ENCODE measurements at places on chromosomes 5 and 9. TPM values are rescaled to one million over a fixed set of nuclear protein-coding genes. Genes with fewer than 3 reads are reported as not detected.
A peak's percentile ranks its signal among the peaks of the same experiment; 100 is the strongest.

The AGXT2 gene
- 0.20 TPM for total RNA-seq

The LCN9 gene
- total RNA-seq, result not detected

The LCN12 gene
- not detected for total RNA-seq

The PHF24 gene
- not detected for total RNA-seq

The FOXD4L3 gene
- total RNA-seq, result not detected

The SMARCA2 gene
- 69.5 TPM for total RNA-seq

DNA sequence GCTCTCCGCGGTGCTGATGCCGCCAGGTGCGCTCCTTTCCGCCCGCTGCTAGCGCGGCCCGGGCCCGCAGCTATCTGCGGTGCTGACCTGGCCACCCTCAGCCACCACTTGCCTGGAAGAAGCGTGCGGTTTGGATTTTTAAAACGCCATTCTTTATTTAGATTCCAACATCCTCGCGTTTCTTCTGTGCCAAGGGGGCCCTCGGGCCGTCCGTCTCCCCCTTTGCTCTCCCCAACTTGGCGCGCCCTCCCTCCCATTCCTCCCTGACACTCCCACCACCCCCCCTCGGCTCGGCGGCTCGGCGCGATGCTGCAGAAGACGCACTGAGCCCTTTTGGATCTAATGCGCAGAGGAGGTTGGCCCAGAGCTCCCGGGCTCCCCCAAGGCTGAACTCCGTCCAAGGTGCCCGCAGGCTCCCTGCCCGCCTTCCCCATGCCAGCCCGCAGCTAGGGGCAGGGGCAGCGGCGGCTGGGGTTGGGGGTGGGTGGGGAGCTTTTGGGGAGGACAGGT is at the start of gene BARHL1:
Gene BARHL1, plus strand, starts transcription at position 331 of the 510 bp plus-strand sequence. CDS start 192 bp downstream, outside the sequence.
- DNase-seq, result no peak

DNA sequence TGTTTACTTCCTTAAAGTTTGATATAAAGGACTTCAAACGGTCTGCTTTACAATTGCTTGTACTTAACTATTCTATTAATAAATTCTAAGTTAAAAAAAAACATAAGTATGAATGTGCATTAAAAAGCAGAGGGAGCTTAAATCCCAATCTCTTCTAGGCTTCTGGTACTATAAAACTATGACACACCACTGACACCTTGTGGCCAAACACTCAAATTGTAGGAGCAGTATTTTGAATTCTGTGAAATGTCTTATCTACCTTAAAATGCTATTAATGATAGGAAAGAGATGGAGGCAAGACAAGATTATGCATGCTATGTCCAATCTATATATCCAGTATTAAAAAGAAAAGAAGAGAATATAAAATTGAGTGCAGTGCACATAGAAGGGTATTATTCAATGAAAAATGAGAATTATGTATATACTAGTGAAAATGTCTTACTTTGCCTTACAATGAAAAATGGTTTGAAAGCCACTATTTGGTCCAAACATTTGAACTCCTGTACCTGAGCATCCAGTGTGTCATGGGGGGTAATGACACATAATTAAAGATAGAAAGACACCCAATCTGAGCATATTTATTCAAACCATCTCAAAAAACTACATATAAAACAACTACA is 87.6 kb downstream of the ERP44 start:
- no peak for DNase-seq

GRCh38 chr5:55773057-55773456 is 35.2 kb downstream of the DDX4 start:
- DNase-seq, result no peak

DNA sequence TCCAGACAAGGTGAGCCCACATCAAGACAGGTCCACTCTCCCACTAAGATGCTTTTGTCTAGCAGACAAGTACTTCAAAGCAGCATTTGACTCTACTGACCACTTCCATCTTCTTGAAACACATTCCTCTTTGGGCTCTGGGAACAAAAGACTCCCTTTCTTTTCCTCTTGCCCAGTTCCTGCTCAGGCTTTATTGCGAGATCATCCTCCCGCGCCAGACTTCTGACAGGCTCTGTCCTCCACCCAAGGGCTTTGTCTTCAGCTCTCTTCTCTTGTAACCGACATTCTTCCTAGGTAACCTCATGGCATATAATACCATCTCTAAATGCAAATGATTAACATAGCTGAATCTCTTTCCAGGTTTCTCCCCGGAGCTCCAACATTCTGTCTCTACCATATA is 85.8 kb downstream of the NUDT12 start:
- no peak for DNase-seq

DNA sequence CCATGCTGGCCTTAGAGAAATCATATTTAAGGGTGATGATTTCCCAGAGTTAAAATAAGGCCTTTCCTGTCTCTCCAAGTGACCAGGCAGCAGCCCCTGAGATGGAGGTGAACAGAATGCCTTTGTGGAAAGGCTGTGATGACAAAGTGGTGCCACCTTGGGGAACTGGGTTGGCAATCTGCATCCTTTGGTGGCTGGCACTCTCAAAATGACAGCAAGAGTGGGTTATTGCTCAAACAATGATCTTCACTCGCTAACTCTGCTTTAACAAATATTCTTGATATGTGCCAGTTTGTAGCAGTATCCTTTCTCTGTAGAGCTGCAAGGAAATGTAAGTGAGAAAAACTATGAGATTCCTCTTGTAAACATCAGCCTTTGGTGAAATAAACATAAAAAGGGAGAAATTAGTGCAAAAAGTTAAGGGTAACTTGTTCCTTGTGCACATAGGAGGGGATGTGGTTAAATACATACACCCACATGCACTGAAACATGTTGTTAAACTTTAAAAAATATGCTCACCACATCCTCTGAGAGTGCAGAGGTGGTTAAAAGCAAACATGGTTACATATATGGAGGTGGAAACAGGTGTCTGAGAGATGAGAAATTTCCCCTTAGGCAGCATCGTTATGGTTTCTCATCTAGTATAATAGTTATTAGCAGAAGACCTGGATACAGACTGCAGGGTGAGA is 373.4 kb upstream of the CTNND2 start:
- no peak for DNase-seq

DNA sequence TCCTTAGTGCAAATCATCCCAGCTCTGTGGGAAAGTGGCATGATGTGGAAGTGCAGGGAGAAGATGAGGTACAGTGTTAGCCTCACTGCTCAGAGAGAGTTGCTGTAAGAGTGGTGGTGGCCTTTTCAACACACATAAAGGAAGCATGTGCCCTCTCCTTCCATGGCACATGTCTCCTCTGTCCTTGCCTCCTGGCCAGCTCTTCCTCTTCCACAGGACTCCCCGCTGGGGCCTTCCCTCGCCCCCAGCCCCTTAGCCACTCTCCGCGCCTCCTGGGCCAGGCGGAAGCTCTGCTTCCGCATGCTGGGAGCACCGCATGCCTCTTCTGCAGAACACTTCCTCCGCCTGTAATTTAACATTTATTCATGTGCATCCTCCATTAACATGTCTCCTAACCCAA is 4.8 kb upstream of the KCNMB1 start:
- no peak for DNase-seq

GRCh38 chr9:136532799-136533774 is 12.8 kb downstream of the NOTCH1 start:
- DNase-seq, result no peak

DNA sequence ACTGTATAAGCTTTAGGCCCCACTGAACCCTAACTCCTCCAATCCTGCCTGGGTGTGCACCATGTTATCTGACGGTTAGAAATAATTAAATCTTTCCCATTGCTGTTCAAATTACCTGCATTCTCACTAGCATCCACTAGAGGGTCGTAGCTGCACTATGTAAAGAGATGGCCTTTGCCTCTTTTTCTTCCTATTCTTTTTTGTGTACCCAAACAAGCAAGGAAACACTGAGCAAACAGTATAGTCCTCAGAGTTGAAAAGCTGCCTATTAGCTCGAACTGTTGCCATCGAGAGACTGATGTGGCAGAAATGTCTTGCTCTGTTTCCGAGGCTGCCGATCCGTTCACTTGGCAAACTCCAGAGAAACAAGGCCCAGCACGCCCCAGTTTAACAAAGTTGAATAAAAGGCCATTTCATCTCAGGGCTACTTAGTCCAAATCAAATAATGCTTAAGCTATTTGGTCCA is 163.8 kb upstream of the TRPM3 start:
- DNase-seq, result no peak

GRCh38 chr9:4435197-4435596 is 55.1 kb upstream of the SLC1A1 start:
- DNase-seq, result no peak

DNA sequence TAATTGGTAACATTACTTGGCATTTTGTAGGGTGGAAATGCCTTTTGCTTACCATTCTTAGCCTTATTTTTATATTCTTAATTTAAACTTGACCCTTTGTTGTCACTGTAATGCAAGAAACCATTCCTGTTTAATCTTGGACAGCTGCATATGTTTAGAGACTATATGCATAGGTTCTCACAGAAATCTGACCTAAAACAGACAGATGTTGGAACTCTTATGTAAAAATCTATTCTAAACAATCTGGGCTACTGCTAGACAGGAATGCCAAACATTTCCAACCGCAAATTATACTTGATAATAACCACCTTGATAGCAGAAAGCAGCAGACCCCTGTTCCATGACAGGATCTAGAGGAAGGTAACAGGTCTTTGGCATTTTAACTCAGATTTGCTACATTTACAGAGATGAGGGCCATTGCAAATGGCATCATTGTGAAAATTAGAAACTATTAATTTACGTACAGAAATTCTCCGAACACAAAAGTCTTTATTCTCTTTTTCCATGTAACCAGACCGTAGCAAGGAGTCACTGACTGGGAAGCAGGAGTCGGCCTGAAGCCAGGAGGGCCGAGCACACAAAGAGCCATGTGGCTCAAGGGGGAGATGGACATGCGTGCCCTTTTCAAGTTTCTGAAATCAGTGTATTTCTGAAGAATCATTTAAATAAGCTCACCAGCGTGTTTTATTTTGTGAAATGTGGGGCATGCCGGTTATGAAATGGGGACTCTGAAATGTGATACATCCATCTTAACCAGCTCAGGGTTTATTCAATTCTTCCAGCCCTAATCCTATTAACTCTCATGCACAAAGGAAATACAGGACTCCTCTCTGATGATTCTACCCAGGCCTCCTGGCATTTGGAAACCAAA is 139.3 kb downstream of the AOPEP start:
- DNase-seq, result peak; percentile 61
